Type B pancreatic cell (in vitro differentiated cells): ENCODE measurements at places on chromosomes 7 and 10.
A peak's percentile ranks its signal among the peaks of the same experiment; 100 is the strongest.

GRCh38 chr10:80484676-80485075 is 30.6 kb downstream of the TSPAN14 start:
- no peak for DNase-seq

DNA sequence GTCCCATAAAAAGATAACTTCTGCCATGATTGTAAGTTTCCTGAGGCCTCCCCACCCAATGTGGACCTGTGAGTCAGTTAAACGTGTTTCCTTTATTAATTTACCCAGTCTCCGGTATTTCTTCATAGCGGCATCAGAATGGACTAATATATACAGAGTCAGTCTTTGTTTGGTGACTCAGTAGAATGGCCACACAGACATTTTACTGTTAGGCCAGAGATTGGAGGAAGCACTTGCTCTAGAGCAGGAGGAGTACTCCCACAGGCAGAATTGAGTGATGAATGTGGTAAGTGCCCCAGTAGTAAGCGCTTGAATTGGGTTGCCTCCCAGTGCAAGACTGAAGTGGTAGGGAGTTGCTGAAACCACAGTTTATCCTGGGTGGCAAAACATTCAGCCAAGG is 149.5 kb upstream of the SMIM30 start:
- DNase-seq: no peak

- no peak for DNase-seq
Measured at GRCh38 chr7:39614299-39614698, 9.1 kb upstream of the RALA start.

GRCh38 chr10:38025283-38025682 is 14.8 kb downstream of the ZNF33A start:
- DNase-seq: no peak

DNA sequence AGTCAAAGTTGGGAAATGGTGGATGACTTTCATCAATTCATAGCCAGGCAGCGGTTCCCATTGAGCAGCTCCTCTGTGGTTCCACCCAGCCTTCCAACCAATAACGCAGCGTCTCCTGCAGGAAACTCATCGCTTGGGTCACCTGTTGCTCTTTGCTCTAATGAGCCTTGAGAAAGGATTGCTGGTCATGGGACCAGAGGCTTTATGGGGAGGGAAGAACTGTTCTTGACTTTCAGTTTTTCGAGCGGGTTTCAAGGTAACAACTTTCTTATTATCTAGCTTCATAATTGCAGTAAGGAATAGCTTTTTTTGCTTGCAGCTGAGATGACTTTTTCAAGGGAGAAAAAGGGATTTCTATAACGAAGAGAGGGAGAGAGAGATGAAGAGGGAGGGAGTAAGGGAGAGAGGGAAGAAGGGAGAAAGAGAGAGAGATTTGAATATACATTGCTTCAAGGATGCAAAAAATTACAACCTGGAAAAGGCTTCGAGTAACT is 405 bp upstream of the ENTPD1 start:
- no peak for DNase-seq

DNA sequence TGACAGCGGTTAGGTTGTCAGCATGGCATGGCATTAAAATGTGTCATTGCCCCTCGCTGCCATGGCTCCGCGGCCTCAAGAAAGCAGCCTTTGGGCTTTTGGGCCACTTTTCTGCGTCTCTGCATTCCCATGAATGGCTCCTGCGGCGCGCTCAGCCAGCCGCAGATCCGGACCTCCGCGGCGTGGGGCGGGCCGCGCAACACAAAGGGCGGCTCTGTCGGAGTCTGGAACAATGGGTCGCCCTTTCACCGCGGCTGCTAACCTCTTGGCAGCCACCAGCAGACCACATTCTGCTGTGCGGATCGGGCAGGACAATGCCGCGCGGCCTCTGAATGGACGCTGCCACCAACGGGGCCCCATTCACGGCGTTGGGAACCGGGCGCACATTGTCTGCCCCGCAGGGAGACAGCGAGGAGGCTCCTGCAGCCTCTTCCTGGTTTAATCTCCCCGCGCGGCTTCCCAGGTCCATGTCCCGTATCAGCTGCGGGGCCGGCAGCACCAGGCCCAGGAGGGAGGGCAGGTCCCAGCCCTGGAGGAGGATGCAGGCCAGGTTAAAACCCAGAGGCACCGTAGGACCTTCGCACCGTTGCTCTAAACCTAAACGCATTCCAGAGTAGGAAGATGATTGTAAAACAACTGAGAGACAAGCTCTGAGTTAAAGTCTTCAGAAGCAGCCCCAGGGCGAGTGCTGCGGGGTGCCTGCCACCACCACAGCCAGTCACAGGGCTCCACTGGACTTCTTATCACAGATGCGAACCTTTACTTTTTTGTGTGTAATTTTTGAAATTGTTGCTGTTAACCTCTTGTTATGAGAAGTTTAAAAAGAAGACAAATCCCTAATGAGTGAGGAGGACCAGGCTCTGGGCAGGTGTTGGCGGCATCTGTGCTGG is 71.6 kb downstream of the NKX6-2 start:
- no peak for DNase-seq

- no peak for DNase-seq
Measured at GRCh38 chr10:27192284-27192683, 37.1 kb downstream of the MASTL start.

GRCh38 chr10:16425449-16425848 is 11.4 kb upstream of the PTER start:
- no peak for DNase-seq

DNA sequence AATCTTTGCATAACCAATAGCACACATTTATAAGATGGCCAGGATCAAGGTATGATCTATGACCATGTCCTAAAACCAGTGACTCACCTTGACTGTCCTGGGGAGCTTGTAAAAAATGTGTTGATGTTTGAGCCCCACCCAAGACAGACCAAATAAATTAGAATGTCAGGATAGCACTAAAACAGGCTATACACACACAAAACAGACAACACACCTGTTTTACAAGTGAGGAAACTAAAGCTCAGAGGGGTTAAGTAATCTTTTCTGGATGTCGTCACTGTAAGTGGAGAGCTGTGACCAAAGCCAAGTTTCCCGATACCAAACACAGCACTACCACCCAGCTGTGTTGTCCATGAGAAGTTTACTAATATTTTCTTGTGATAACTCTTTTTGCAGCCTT is 84.5 kb downstream of the AVL9 start:
- no peak for DNase-seq

DNA sequence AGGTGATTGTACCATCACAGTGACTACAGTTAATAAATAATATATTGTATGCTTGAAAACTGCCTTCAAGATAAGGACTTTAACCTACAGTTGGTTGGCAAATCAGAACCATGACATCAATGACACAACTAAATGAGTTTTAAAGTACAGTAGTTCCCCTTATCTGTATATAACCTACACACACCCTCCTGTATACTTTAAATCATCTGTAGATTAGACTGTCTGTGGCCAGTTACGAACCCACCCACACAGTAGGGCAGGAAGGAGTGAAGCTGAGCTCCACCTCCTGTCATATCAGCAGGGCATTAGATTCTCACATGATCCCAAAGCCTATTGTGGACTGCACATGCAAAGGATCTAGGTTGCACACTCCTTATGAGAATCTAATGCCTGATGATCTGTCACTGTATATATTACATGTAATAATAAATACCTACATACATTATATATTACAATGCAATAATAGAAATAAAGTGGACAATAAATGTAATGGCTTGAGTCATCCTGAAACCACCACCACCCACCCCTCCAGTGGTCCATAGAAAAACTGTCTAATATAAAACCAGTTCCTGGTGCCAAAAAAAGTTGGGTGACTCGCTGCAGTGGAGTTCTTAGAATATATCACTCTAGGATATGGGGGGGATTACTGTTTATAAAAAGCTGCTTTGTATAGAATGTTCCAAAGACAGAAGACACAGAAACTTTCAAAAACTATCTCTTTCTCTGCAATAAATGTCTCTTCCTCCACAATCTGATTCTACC is 5.6 kb downstream of the TPK1 start:
- no peak for DNase-seq

- DNase-seq: no peak
Measured at GRCh38 chr7:151925446-151926335, 30.6 kb upstream of the GALNTL5 start.

DNA sequence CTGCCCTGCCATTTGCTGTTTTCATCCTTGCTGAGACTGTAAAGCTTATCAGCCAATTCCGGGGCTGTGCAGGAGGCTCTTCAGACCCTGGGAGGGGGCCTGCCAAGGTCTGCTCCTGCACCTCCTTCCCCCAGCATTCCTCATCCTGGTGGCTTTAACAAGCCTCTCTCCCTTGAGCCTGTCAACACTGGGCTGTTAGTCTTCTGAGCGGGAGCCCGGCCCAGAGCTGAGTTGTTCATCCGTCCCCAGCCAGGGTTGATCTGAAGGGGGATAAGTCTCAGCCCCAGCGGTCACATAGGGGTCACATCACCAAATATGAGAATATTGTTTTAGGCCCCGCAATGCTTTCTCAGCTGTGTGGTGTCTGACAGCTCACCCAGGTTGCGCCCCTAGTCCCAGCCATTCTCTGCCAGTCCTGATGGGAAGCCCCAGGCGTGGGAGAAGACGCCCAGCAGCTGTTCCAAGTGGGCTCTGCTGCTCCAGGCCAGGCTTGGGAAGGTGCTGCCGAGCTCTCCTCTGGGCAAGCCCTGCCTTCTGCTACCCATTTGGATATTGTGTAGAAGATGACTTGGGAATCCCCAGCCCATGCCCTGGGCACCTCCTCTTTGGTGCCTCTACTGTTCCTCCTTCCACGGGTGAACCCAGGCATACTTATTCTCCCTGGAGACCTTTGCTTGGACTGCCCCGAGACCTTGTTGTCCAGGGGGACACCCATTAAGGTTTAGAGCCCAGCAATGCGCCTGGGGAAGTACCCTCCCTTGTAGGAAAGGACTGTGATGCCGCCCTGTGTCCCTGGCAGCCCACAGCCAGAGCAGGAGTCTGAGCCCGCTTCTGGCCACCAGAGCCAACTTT is 23.5 kb upstream of the TRIM8 start:
- DNase-seq: no peak

GRCh38 chr10:48404646-48405045 is 98.2 kb downstream of the MAPK8 start:
- no peak for DNase-seq

DNA sequence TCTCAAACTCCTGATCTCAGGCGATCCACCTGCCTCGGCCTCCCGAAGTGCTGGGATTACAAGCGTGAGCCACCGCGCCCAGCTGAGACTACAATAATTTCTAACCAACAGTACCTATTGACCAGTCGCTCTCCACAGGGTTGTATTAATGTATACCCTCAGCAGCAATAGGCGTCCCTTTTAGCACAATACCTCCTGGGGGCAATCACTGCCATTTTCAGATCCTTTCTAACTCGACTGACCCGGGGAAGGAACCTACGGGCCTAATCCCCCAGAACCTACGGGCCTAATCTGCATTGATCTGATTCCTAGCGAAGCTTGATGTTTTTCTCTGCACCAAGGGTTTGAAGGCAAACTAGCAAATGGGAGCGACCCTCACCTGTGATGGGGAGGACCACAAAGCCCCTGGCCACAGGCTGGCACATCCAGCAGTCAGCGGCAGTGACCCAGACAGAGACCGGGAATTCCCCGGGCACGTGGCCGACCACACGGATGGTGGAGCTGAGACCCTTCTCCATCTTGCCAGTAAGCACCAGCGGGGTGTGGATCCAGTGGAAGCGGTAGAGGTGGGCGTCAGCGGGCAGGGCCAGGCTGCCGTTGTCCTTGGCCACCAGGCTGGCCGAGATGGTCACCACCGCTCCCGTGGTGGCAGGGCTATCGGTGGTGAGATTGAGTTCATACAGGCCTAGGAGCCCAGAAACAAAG is 6.9 kb downstream of the TMEM130 start:
- DNase-seq: no peak

DNA sequence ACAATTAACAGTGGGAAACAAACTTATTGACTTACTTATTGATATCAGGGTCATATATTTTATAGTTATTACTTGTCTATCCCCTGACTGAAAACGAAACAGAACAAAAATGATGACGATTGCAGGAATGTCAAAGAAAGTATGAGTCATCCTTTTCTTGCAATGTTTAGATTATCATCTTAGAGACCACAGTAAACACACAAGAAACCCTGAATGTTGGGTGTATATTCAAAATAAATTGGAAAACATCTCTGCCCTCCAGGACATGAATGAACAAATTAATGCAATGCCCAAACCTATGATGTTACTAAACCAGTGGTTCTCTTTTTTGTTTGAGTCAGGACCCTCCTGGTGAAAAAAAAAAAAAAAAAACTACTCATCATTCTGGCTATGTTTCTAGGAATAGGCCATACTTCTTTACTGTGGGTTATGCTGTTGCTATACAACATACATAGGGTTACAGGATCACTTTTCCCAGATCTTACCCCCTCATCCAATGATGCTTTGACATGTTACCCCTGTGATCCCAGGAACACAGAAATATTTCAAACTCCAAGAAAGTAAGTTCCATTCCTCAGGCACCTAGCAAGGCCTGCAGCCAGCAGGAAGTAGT is 623.4 kb upstream of the IGFBP3 start:
- no peak for DNase-seq

- DNase-seq: peak; percentile 62
Measured at GRCh38 chr10:130045801-130046321, 64.8 kb downstream of the C10orf143 start.

DNA sequence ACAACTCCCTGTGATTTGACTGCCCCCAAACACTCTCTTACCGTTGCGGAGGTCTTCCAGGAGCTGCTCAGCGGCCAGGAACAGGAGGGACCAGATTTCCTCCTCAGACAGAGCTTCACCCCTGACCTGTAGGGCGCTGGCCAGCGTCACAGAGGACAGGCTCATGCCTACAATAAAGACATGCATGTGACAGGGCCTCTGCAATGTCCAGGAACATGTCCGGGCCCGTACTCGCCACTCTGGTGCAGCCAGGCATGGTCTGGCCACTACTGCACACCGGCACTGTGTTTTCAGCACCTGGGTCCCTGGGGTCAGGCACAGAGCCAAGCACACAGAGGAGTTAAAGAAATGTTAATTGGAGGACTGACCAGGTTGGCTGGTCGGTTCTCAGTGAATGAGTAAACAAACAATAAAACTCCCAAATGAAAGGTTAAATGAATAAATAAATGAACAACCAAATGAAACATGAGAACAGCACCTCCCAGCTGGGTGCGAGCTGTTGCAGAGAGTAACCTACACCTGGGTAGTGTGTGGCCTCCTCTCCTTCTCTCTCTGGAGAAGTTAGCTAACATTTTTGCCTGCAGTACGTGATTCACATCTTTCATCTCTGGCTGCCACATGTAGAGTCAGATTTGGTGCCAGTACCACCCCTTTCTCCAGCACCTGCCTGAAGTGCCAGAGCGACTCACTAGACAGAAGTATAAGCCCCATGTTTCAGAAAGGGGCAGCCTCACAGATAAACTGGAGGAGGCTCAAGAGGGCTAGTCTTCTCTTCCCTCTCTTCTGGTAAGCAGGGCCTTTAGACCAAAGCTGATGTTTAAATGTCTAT is 22.8 kb downstream of the FRMPD2 start:
- DNase-seq: peak; percentile 54

GRCh38 chr7:43461349-43462024 is 121.4 kb upstream of the STK17A start:
- no peak for DNase-seq

GRCh38 chr7:134645935-134646334 is 718 bp upstream of the BPGM start:
- DNase-seq: no peak

DNA sequence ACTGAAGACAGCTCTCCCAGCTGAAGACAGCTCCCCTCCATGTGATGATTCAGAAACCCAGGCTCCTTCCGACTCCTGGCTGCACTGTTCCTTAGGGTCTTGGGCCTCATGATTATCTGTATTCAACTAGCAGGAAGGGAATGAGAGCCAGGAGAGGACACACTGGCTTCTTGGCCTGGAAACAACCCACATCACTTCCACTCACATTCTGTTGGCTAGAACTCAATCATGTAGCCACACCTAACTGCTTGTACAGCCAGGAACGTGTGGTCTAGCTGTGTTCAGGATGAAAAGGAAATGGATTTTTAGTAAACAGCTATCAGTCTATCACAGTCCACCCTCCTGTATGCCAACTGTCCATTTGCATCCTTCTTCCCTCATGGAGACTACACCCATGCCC is 30.5 kb upstream of the XPNPEP1 start:
- no peak for DNase-seq
